Stimulated activated CD4-positive, alpha-beta T cell treated with anti-CD3 and anti-CD28 coated beads, TNF-alpha, amount 100 ng/mL, for 24 hours (primary cell): ENCODE measurements at places on chromosomes 16 and 17.

DNA sequence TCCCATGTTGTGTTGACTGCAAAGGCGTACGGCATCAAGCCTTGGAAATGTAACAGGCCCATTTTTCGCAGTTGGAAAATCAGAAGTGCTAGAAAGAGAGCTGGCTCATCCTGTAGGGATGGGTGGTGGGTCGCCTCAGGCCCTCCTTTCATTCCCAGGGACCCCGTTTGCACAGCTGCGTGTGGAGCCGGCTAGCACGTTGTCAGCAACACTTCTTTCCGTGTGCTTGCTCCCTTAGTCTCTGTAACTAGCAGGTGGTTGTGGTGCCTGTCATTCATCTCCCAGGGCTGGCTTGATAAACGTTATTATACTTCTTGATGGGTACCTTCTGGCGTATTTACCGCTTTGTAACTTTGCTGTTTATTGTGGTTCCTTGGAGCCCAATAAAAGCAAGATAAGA, 239.0 kb upstream of the CACNG5 start:
- no peak for DNase-seq

DNA sequence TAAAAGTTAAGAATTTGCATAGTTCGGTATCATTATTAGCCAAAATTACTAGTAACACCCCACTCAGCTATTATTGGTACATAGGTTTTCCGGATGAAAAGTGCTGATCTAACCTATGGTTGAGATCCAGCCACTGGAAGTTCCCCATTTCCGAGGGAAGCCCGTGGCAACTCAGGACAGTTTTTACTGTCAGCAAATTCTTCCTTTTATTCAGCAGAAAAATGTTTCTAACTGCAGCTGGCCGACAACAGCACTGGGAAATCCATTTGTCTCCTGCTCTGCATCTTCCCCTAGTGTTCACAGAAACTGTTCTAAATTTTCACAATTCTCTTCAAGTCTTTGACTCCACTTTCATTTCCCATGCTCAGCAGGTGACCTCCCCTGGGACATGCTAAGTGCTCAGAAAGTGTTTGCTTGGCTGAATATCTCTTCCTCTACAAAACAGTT, 15.5 kb upstream of the MMD start:
- DNase-seq: no peak

DNA sequence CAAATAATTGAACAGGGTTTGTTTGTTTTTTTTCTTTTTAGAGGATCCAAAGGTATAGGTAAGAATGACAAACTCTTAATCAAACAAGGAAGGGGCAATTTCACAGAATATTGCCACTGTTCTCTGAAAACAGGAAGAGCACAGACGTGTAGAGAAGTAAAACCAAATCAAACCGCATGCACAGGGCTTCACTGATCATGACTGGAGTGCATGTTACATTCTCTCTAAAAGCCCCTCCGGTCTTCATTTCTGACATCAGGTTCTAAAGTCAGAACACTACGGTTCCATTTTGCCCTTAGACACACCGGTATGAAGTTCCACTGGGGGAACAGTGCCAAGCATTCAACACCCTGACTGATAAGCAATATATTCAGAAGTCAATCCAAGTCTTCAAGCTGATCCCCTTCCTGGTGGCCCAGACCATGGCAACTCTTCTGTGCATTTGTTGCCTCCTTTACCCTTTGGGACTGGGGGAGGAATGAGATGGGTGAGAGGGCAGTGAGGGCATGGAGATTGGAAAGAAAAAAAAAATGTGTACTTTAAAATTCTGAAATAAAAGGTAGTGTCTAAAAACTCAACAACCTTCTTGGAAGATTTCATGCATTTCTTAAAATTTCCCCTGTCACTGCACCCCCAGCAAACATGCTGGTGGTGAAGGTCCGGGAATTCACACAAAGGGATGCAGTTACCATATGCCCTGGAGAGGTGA, 1.4 kb downstream of the MMD start:
- DNase-seq: no peak

- DNase-seq: no peak
These were observed 197.5 kb downstream of the CYLD start for GRCh38 chr16:50939356-50939755.

DNA sequence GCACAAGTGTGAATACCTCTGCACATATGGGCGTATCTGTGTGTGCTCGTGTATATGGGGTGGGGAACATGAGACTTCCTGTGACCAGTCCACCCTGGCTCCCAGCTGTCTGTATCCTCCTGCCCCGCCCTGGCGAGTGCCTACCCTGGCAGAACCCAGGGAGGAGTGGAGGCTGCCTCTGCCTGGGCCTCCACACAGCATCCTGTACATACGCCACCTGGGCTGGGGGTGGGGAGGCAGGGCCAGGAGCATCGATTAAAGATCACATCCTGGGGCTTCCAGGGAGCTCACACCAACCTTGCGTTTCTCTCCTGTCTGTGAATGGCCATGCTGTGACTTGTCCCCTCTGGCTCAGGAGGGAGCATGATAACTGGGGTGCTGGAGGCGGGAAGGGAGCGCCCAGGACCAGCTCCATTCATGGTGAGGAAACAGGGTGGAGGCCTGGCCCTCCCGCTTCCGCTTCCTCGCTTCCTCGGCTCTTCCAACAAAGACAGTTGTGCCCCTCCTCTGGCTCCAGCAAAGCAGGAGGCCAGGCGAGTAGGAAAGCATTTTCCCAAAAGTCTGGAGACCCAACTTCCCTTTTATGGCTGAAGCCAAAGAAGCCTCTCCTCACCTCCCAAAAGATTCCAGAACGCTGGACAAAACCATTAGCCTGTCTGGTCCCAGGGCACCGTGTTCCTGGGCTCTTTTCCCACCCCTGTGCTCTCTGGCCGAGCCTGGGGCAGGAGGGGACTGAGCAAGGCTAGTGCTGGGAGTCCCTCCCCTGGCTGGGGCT, 22.9 kb downstream of the ADAM11 start:
- no peak for DNase-seq

DNA sequence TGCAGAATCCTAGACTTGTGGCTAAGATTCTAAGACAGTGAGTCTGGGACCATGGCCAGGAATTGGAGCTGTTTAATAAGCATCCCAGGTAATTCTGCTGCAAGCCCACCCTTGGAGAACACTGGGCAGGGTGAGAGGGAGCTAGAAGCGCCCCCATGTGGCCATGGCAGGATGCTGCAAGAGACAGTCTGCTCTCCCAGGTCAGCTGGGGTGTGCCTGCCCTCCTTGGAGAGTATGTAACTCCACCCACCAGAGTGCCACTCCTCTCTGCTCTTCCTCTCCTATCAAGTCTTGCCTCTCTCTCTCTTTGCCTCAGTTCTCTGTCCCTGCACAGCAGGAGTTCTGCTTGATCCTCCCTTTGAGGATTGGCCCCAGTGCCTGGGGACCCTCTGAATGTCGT, 14.9 kb downstream of the RCVRN start:
- DNase-seq: peak; percentile 2

DNA sequence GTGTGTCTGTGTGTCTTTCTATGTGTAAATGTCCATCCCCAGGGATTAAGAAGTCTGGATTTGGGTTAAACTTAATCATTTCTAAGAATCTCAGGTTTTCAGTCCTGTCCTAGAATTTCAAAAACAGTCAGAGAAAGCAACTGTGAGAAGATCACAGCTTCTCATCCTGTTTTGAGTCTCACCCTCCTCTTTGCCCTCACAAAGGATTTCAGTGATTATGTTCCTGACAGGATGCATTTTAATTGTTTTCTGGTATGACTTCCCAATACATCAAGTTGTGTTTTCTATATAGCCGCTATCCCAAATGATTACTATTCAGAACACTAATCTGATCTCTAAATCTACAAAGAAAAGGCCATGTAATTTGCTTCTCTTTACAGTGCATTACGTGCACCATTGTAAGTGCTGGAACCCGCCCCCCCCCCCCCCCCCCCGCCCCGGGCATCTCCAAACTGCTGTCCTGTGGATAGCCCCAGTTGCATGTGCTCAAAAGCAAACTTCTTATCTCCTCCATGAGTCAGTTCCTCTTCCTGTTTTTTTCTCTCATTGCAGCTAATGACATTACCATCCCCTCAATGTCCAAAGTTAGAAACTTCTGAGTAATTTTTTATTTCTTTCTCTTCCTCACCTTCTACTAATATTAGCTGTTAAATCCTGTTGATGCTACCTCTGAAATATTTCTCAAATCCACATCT, 73.9 kb downstream of the CDH13 start:
- no peak for DNase-seq
